ENCODE measurements at places on chromosomes 4 and X. TPM values are rescaled to one million over a fixed set of nuclear protein-coding genes. Genes with fewer than 3 reads are reported as not detected.

The MMRN1 gene
- total RNA-seq = 417 TPM

The SPANXA2 gene
- total RNA-seq = not detected

The PCYT1B gene
- total RNA-seq = under 0.01 TPM

The GAGE12F gene
- not detected for total RNA-seq

The SMIM10 gene
- 0.63 TPM for total RNA-seq

The TBX22 gene
- not detected for total RNA-seq

The IL1RAPL2 gene
- not detected for total RNA-seq

The IL2RG gene
- not detected for total RNA-seq

The HPF1 gene
- total RNA-seq = 16.7 TPM

The UCP1 gene
- not detected for total RNA-seq

The NONO gene
- 523 TPM for total RNA-seq

The MAGEB10 gene
- not detected for total RNA-seq

The NHS gene
- under 0.01 TPM for total RNA-seq

The CLDN34 gene
- 0.09 TPM for total RNA-seq

The FGFBP1 gene
- total RNA-seq = not detected

The NUDT10 gene
- 0.94 TPM for total RNA-seq

The MAGEC2 gene
- not detected for total RNA-seq

The HMGN5 gene
- 1.2 TPM for total RNA-seq

The TRIM61 gene
- total RNA-seq = 0.19 TPM

The MCF2 gene
- not detected for total RNA-seq

The PPP1R2C gene
- not detected for total RNA-seq

The GPR173 gene
- total RNA-seq = 4.0 TPM

The SMARCA5 gene
- total RNA-seq = 47.4 TPM

The CCDC120 gene
- 0.45 TPM for total RNA-seq

The TRPC5OS gene
- total RNA-seq = not detected

The CD38 gene
- 0.09 TPM for total RNA-seq

The TMEM35A gene
- total RNA-seq = 1.8 TPM

The CLCN4 gene
- 7.4 TPM for total RNA-seq

The AFP gene
- 1.0 TPM for total RNA-seq

The WDR1 gene
- 557 TPM for total RNA-seq

The CYP4V2 gene
- total RNA-seq = 1.3 TPM

The RNF175 gene
- not detected for total RNA-seq

The NR0B1 gene
- total RNA-seq = not detected

The UNC5C gene
- total RNA-seq = under 0.01 TPM

The TCEAL6 gene
- not detected for total RNA-seq

The RAB41 gene
- not detected for total RNA-seq

The TASL gene
- total RNA-seq = not detected

The KIAA1210 gene
- not detected for total RNA-seq

The TCEAL9 gene
- 107 TPM for total RNA-seq

The CCDC158 gene
- total RNA-seq = not detected

The CHIC1 gene
- 7.8 TPM for total RNA-seq

The AGA gene
- 21.4 TPM for total RNA-seq

The VCX gene
- total RNA-seq = not detected

The APELA gene
- total RNA-seq = not detected

The ZCCHC18 gene
- total RNA-seq = 1.8 TPM

The UGT2B11 gene
- not detected for total RNA-seq

The ODAPH gene
- total RNA-seq = not detected

The FAM241A gene
- 9.7 TPM for total RNA-seq

The MAGED4B gene
- 46.1 TPM for total RNA-seq

The USP17L26 gene
- total RNA-seq = not detected

The RS1 gene
- total RNA-seq = not detected

The BEND4 gene
- total RNA-seq = 0.19 TPM

The GDPD2 gene
- total RNA-seq = not detected
